Stimulated activated CD8-positive, alpha-beta memory T cell treated with anti-CD3 and anti-CD28 coated beads, Interleukin-15, amount 100 ng/mL, for 1 hour (primary cell): ENCODE measurements at places on chromosomes 6 and 20.

DNA sequence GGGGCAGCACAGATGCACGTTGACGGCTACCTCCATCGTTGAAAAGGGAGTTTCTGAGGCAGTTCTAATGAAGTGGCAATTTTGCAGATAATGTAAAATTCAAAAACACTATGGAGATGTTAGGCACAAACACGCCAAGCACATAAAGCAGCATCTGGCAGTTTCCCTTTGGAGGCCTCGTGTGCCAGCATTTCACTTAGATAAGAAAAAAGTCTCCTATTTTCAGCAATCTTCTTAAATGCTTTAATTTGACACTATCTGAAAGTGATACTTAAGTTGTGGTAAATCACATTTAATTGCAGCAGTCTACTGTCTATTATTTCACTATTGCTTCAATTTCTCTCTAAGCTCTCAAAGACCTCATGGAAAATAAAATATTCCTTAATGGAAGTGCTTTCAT lies 125.3 kb upstream of the PROKR2 start:
- no peak for DNase-seq

DNA sequence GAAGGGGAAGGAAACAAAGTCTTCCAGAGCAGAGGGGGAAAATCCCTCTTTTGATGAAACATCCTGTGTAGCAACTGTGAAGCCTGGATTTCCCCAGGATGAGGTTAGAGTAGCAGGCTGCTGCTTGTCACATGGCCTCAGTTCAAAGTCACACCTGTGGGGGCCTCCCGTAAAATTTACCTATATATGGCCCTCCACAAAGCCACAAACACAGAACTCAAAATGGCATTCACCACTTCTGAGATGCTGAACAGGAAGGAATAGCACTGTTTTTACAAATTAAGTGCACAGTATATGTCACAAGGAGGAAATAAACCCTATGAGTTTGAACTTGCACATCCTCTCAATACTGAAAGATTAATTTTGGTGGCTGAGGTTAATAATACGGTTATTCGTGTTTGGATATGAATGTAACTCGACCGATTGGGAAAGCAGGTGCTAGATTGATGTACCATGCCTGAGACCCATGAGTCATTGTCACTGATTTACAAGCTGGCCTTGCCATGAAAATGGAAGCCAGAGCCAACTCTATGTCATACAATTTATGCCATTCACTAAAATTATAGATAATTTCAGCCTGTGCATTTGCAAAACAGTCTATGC lies 70.6 kb downstream of the SGK1 start:
- peak; percentile 15 for DNase-seq

- DNase-seq, result no peak
These were observed 97.1 kb upstream of the FAM8A1 start for GRCh38 chr6:17503051-17503450.

DNA sequence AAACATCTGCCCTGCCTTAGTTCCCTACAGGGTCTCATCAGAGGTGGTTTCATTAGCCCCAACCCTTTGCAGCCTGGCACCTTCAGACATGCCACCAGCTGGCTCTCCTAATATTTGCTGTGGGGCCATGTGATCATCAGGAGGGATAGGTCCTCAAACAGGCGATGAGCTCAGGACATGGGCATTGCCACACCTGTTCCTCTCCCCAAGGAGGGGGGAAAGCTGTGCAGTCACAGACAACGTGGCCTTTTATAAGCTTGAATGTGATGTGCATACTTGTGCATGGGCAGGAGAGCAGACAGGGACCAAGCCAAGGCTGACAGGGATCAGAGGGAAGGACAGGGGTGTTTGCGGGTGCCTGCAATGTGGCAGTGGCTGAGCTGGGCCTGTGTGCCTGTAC lies 78.8 kb upstream of the ZNFX1 start:
- no peak for DNase-seq

DNA sequence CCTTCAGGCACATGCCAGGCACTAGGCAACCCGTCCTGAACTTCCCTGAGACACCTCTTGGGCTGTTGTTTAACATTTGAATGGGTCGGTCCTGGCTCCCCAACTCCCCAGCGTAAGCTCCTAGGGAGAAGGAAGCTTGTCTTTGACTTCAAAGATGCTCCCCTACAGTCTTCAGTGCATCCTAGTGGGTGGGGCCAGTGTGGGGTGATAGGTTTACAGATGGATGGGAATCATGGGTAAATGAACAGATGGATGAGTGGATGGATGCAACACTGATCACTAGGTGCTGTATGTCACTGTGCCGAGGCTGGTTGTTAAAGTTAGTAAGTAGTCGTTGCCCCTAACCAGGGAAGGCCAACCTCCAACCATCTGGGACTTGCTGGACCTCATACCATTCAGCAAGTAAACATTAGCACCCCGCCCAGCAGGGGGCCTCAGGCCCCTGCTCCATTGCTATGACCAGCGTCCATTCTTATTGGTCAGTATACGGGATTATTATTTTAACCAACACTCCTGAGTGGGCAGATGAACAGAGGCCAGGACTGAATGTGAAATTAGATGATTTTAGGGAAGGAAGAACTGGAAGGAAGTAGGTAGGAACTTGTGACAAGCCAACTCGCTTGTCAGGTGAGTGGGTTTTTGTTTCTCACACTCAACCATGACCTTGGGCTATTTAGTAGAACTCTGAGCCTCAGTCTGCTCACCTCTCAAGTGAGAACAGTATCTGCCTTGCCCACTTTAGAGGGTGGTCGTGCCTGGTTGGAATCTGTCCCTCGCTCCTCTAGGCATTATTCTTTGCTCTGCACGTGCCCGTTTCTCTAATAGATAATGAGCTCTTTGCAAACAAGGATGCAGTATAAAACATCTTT lies 82.9 kb upstream of the FOXP4 start:
- DNase-seq, result no peak

DNA sequence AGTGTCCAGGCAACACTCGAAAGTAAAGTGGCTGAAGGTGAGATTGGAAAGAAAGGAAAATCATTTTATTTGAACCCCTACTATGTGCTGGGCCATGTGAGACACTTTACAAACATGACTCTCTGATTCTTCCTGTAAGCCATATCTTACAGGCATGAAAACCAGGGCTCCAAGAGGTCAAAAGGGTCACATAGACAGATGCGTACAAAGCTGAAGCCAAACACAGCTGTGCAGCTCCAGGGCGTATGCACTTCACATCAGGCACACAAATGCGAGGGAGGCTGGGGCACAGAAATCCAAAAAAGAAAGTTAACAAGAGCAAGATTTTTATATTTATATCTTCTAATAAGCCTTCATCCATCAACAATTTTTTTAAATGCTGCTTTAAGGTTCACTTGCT lies 176.5 kb downstream of the PHACTR1 start:
- DNase-seq, result no peak

- DNase-seq, result no peak
These were observed 15.3 kb upstream of the ANGPT4 start for GRCh38 chr20:931401-931800.

DNA sequence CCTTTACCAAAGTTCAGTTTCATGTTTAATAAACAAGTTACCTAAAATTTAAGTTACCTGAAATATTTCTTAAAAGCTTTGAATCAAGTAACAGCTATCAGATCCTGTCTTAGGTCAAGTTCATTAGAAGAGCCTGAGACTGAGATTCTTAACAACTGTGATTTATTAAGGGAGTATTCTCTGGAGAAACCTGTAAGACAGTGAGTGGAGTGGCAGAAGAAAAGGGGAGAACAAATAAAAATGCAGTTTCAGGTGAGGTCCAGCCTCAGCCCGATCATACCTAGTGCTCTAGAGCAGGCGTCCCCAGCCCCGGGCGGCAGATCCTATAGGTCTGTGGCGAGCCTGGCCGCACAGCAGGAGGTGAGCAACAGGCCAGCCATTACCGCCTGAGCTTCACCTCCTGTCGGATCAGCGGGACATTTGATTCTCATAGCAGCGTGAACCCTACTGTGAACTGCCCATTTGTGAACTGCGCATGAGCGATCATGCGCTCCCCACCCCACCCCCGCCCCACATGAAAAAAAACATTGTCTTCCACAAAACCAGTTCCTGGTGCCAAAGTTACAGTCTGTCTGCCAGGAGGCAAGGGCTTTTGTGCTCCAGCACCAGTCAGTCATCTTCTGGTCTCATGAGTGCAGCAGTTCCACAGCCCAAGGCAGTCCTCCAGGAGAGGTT lies 59.2 kb upstream of the ADGRB3 start:
- no peak for DNase-seq

GRCh38 chr6:34414999-34415858 lies 10.6 kb downstream of the RPS10 start:
- DNase-seq, result no peak

DNA sequence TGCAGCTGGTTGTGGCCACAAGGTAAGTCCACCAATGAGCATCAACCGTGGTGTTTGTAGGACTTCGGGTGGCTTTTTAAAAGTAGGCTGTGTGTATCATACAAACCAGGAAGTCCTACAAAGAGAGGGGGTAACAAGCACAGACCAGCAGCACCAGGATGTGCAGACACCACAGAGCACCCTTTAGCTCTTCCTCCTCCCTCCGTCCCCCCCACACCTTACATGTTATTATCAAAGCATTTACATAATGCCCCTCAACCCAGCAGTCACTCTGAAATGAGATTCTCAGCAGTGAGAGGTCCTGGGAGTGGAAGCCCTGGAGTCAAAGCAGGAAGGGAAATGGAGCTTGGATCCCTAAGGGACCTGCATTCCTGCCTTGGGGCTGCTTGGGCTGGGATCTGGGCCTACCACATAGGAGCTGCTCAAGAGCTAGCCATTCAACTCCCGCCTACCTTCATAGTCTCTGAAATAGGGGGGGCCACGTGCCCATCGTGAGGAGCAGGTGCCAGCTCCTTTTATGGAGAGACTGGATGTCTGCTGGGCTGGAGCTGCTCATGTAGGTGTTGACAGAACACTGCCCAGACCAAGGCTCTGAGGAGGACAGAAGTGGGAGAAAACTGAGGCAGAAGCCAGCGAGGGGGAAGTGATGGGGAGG lies 90.6 kb downstream of the PSMB1 start:
- no peak for DNase-seq

DNA sequence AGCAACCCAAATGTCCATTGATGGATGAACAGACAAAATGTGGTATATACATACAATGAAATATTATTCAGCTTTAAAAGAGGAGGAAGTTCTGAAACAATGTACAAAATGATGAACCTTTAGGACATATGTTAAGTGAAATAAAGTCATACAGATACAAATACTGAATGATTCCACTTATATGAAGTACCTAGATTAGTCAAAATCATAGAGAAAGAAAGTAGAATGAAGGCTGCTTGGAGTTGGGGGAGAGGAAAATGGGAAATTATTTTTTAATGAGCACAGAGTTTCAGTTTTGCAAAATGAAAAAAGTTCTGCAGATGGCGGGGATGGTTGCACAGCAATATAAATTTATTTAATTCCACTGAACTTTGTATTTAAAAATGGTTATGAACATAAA lies 12.4 kb downstream of the COL19A1 start:
- no peak for DNase-seq

DNA sequence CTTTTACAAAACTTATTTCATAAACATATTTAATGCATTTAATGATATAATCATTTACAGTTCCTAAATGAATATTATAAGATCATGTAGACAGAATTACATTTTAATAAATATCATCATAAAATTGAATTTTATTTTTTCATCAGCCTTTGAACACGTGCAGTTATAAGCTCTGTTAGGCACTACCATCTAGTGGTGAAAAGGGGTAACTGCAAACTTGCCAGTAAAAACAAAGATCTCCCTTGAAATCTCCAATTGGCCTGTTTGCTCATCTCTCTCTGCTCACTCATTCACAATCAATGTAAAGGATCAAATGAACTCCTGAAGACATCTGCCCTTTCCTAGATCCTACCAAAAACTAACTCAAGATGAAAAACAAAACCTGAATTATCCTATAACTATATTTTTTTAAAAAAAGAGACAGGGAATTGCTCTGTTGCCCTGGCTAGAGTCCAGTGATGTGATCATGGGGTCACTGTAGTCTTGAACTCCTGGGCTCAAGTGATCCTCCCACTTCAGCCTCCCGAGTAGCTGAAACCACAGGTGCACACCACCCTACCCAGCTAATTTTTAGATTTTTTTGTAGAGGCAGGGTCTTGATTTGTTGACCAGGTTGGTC lies 31.7 kb downstream of the SAMHD1 start:
- DNase-seq, result no peak

GRCh38 chr6:111845441-111845871 lies 27.8 kb downstream of the FYN start:
- no peak for DNase-seq

- DNase-seq, result peak; percentile 33
These were observed 968 bp upstream of the ZMYND8 start for GRCh38 chr20:47357296-47358038.

GRCh38 chr20:42594011-42594410 lies 595.7 kb downstream of the PTPRT start:
- no peak for DNase-seq

GRCh38 chr6:87653074-87653962 lies 48.7 kb downstream of the AKIRIN2 start:
- no peak for DNase-seq

DNA sequence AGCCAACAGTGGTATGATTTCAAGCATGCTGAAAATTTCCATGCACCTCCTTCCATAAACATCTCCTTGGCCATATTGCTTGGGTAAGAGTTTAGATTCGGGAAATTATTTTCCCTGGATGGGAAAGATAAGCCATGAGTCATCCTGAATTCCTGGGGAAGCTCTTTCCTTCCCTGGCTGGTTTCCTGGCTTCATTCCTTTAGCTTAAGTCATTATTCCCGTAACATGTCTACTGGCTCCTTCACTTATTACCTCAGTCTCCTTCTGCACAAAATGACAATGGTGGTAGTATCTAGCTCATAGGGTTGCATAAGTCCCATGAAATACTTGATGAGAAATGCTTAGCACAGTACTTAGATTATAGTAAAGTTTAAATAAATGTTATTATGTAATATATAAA lies 27.6 kb downstream of the TINAG start:
- no peak for DNase-seq

GRCh38 chr20:17967521-17968365 lies 851 bp downstream of the SNX5 start:
- DNase-seq, result no peak

DNA sequence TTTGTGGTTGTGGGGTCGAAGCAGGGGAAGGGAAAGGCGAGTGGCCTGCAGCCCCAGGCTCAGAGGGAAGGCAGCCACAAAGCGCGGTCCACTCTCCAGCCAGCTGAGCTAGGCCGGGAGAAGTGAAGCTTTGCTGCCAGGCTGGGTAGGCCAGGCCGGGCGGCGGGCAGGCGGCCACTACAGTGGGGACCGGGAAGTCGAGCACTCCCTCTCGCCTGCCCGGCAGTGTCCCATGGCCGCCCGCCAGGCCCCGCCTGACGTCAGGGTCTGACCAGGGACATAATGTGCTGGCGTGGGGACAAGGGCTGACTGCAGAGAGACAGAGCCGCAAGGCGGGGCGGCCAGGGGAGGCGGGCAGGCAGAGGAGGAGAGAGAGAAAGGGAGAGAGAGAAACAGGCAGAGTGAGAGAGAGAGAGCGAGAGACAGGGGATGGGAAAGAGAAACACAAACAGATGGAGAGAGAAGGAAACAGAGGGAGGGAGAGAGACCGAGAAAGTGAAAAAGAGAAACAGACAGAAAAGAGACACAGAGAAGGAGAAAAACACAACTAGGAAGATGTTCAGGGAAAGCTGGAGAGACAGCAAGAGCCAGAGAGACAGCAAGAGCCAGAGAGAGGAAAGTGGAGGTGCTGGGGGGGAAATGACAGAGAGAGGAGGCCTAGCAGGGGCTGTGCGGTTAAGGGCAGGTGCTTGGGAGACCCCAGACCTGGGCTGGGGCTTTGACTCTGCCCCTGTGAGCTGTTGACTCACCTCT lies 94.5 kb upstream of the PTPN1 start:
- no peak for DNase-seq

- no peak for DNase-seq
These were observed 66.0 kb upstream of the RIN2 start for GRCh38 chr20:19692100-19692499.

- DNase-seq, result no peak
These were observed 22.2 kb downstream of the CST8 start for GRCh38 chr20:23513164-23513563.
